Activated CD4-positive, alpha-beta T cell treated with anti-CD3 and anti-CD28 coated beads, Interleukin-2, amount 50 U/mL, for 24 hours (primary cell): ENCODE measurements at places on chromosomes 3 and 15.
A peak's percentile ranks its signal among the peaks of the same experiment; 100 is the strongest.

- no peak for DNase-seq
These were observed 39.5 kb downstream of the ISL2 start for GRCh38 chr15:76376029-76376428.

- DNase-seq: no peak
These were observed 78.1 kb upstream of the RNF7 start for GRCh38 chr3:141659821-141660613.

- DNase-seq: peak; percentile 4
These were observed 37.5 kb upstream of the CHST2 start for GRCh38 chr3:143081844-143082778.

DNA sequence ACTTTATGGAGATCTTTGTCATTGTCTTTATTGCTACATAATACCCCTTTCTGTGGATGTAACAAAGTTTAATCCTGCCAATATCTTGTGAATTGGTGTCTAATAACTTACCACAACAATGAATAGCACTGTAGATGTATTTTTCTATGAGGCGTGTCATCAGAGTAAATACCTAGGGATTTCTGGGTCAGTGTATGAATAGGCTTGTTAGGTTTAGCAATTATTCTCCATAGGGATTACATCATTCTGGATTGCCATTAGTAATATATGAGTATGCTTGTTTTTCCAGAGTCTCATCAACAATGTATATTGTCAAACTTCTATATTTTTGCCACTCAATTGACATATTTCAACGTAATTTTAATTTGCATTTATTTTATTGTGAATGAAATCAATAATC is 67.9 kb downstream of the UNC13C start:
- no peak for DNase-seq

DNA sequence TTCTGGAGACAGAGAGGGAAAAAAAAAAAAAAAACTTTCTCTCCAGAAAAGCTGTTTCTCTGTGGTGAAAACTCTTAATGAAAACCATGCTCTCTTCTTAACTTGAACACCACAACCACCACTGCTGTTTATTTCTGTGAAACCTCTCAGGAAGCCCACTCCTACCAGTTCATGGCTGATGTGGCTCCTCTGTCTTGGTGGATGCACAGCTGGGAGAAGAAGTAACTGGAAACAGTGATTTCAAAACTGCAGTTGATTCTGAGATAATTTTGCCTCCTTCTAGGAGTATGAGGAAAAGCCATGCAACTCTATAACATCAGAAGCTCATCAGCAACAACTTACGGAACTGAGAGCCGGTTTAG is 40.2 kb upstream of the PYGO1 start:
- no peak for DNase-seq

DNA sequence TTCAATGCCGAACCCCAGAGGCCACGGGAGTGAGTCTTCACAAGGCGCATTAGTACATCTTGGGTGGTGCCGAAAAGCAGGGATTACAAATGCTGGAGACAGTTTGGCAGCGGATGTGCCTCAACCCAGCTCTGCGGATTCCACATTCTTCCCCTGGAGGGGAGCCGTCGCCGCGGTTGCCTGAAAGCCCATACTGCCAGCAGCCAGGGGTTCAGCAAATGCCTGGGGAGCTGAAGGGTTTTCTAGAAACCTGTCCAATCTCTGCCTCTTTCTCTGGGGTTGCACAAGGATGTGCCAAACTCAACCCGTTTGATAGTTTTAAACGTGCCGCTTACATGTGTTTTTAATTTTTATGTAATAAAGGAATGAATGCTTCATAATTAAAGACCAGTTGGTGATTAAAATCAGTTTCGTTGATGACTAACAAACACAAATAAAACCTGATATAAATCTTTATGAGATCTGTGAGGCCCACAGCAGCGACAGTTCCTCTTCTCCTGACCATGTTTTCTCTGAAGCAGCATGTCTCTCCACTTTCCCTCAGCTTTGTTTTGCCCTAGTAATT is 74.6 kb upstream of the LEKR1 start:
- no peak for DNase-seq

DNA sequence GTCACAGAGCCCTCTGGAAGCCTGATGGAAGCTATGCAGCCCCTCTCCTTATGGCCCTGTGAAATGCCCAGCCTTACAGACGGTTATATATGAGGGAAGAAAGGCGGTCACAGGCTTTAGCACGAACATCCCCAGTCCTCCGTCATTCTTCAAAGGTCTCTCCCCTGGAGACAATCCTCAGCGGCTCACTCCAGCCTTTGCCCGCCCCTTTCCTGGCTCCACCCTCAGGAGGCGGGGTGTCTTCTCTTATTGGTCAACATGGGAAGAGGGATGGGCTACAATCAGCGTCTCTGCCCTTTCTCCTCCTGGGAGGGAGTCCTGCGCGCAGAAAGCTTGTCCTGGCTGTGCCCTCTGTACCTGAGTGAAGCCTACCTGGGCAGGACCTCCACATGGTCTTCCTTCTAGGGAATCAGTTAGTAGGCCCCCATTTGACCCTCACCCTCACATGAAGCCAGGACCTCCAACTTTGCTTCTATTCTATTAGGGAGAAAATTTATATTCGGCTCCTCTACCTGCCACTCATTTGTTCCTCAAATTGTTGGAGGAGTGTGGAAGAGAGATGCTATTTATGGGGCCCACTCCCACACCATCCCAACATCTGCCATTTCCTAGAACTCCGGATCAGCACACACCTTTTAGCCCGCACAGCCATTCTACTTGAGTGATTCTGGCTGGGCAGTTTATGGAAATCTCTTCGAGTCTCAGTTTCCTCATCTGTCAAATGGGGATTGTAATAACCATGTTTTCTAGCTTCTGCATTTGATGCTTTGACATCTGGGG is 112.9 kb upstream of the SLC6A11 start:
- DNase-seq: no peak

DNA sequence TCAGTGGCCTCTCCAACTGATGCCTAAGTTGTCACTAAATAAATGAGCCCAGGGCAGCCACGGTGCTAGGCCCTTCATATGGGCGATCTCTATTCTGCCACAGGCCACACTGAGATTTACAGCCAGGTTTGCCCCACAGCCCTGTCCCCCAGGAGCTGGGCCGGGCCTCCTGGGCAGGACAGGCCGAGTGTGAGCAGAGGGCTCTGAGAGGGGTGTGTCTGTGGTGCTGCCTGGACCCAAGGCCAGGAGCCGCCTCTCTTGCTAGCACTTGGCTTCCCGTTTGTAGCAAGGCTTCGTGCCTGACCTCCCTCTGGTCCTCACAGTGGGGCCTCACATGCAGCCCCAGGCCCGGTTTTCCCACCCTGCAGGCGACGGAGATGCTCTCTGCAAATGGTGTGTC is 67.1 kb upstream of the SEC22A start:
- DNase-seq: no peak

DNA sequence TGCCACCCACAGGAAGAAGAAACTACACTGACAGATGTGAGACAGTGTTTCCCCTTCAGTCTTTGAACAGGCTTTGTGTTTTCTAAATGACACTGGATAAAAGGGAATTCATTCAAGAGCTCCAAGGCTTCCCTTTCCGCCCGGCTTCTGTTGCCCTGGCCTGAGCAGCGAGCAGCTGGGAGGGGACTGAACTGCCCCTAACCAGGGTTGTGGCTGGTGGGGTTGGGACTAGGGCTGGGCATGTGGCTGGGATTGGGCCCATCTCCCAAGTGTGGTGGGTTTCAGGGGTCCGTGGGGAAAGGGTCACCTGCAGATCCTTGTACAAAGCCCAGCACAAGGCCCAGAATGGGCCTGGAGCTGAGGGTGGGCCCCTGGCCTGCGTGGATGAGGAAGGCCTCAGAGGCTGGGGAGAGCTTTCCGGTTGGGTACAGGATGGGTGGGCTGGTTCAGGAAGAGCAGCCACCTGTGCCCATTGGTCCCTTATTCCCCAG is 10.4 kb downstream of the VILL start:
- no peak for DNase-seq

- DNase-seq: no peak
These were observed 76.0 kb downstream of the PTPRG start for GRCh38 chr3:61637088-61638051.

DNA sequence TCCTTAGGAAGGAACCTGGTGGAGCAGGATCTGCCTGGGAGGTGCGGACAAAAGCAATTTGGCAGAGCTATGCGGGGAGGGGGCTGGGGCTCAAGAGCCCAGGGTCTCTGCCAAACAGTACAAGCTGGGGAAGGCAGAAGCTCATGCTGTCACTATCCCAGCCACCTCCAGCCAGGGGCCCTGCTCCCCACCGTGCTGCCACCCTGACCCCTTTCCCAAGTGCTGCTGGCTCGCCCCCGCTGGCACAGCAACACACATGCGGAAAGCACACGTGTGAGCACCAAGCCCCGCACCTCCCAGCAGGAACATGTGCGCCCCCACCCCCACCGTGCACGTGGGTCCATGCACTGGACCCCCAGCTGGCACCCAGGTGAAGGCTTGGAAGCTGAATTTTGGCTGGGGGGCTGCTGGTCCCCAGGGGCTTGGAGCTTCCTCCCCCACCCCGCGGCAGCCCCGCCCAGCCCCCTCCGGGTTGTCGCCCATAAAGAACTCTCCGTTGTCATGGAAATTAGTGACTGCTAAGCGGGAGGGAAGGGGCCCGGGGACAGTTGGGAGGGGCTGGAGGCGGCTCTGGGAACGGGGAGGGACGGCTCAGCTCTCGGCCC is 742 bp downstream of the CAMKV start:
- no peak for DNase-seq

DNA sequence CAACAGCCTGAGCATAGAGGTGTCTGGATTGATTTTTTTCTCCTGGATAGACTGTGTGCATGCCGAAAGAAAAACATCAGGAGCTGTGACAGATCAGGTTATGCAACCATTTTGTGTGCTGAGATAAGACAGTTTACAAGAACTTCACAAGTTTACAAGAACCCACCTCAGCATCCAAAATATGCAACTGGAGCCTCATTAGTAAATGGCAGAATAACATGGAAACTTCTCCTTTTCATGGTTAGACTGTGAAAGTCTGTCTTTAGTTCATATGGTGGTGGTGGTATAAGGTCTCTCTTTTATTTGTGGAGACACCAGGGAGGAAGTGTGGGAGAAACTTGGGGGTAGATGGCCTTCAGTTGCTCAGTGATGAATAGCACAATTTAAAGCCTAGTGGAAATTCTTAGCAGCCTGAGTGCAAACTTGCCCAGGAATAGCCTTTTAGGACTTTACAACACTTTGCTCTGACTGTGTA is 3.7 kb upstream of the ZNF609 start:
- DNase-seq: no peak

- no peak for DNase-seq
These were observed 27.8 kb upstream of the PIK3CB start for GRCh38 chr3:138862531-138862923.
